ENCODE measurements at places on chromosomes 13 and 19. TPM values are rescaled to one million over a fixed set of nuclear protein-coding genes. Genes with fewer than 3 reads are reported as not detected.

SH2D3A gene
- total RNA-seq: 7.1 TPM

- H3K27me3 ChIP-seq: no peaks in the 10 kb centered on the region
- H3K4me3 ChIP-seq: no peak overlapping the region
- no peaks in the 10 kb centered on the region for H3K36me3 ChIP-seq
- DNase-seq: no peak
Observed at GRCh38 chr19:45809643-45810159, 5.4 kb downstream of the RSPH6A start.

DNA sequence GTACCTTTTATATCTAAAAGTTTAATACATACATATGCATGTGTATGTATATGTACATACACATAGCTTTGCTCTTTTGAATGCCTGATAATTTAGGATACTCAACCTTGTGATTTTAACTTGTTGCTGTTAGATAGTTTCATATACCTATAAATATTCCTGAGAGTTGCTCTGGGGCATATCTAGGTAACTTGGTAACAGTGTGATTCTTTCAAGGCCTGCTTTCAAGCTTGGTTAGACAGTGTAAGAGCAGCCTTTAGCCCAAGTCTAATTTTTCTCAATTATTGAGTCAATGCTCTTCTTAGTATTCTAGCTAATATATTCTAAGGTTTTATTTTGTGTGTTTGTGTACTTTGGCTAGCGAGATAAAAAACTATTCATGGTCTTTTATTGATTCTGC, 762.1 kb upstream of the MIR17HG start:
- no peak overlapping the region for H3K4me3 ChIP-seq
- H3K4me1 ChIP-seq: no peaks in the 10 kb centered on the region
- no peaks in the 10 kb centered on the region for H3K36me3 ChIP-seq
- H3K27ac ChIP-seq: no peak overlapping the region
- DNase-seq: no peak
- H3K27me3 ChIP-seq: no peaks in the 10 kb centered on the region

HS6ST3 gene
- 1.8 TPM for total RNA-seq

DNA sequence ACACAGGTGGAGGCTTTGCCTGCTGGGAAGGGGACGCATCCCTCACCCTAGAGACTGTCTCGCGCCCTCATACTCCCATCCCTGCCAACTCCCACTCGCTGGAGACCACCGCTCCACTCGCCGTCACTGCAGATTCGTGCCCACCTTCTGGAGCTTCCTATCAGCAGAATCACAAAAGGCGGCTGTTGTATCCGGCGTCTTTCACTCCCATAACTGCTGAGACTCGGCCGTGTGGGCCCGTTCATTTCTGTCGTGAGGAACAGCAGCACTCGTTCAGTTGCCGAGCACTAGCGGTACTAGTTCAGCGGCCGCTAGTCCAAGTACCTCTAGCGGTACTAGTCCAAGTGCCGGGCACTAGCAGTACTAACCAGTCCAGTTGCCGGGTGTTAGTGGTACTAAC, 124.6 kb upstream of the MCF2L start:
- no peaks in the 10 kb centered on the region for H3K27me3 ChIP-seq
- H3K36me3 ChIP-seq: no peaks in the 10 kb centered on the region
- no peak for DNase-seq
- H3K27ac ChIP-seq: no peak overlapping the region

DNA sequence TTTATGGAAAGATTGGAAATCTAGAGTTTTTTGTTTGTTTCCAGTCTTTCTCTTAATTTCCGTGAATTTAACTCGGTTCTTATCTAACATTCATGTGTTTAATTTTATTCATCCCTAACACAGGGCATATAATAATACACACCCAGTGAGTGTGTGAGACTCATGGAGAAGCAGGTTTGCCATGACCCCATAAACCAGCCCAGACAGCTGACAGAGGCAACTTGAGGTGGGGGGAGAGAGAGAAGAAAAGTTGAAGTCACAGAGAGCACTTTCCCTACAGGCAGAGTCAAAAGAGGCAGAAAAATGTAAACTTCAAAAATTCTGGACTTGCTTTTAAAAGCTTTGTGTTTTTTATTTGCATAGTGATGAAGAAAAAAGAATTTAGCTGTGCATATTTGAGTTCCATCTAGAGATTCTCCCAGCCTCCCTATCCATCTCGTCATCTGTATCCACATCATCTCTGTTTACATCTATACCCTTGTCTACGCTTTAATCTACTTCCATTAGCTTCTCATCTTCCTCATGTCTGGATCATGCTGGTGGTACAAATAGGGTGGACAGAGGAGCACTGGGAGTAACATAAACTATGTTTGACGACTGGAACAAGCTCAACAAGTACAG, 60.2 kb downstream of the THSD1 start:
- no peaks in the 10 kb centered on the region for H3K4me1 ChIP-seq
- no peak for DNase-seq
- H3K27me3 ChIP-seq: no peaks in the 10 kb centered on the region
- H3K4me3 ChIP-seq: no peak overlapping the region
- H3K36me3 ChIP-seq: no peaks in the 10 kb centered on the region

GRCh38 chr13:24997367-24997967, 98.5 kb upstream of the PABPC3 start:
- H3K4me1 ChIP-seq: peaks cover 3% of the 10 kb centered on the region
- no peak for DNase-seq
- no peaks in the 10 kb centered on the region for H3K27me3 ChIP-seq
- no peaks in the 10 kb centered on the region for H3K36me3 ChIP-seq
- no peak overlapping the region for H3K27ac ChIP-seq
- H3K4me3 ChIP-seq: no peak overlapping the region

DNA sequence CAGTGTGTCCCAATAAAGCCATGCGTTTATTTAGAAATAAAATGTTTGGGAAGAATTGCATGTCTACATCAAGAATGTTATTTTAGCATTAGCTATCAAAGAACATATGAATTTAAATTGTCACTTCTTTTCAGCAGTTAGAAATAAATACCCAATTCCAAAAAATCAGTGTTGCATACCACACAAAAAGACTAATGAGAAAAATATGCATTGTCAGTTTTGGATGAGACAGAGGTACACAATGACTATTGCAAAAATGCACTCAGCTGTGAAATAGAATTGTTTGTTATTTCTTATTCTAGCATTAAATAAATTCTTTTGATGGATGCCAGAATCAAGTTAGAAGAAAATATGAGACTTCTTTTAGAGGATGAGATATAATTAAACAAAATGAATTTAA, 833.9 kb downstream of the SLITRK1 start:
- H3K4me1 ChIP-seq: no peaks in the 10 kb centered on the region
- no peaks in the 10 kb centered on the region for H3K36me3 ChIP-seq
- no peak overlapping the region for H3K27ac ChIP-seq
- H3K4me3 ChIP-seq: no peak overlapping the region
- H3K27me3 ChIP-seq: no peaks in the 10 kb centered on the region

GNG7 gene
- 3.2 TPM for total RNA-seq

ALDH16A1 gene
- 21.8 TPM for total RNA-seq

GRCh38 chr19:29871143-29871542, 59.4 kb downstream of the CCNE1 start:
- peaks cover 12% of the 10 kb centered on the region for H3K4me1 ChIP-seq
- no peak overlapping the region for H3K27ac ChIP-seq
- H3K4me3 ChIP-seq: no peak overlapping the region
- H3K27me3 ChIP-seq: peaks cover 7% of the 10 kb centered on the region
- H3K36me3 ChIP-seq: no peaks in the 10 kb centered on the region

ZNF66 gene
- 5.7 TPM for total RNA-seq

IGFL1 gene
- total RNA-seq: not detected

Data from thoracic aorta (tissue), 2 donors.